ENCODE measurements at places on chromosomes 5 and 9.
A peak's percentile ranks its signal among the peaks of the same experiment; 100 is the strongest.

GRCh38 chr9:86721226-86721781, 226.0 kb downstream of the GAS1 start:
- DNase-seq, result peak; percentile 86

GRCh38 chr9:123268465-123269259, at the start of gene STRBP:
Gene STRBP, minus strand, starts transcription at chr9:123268586. Its CDS starts 84,452 bp downstream, at chr9:123184134.
- peak; percentile 52 for DNase-seq

DNA sequence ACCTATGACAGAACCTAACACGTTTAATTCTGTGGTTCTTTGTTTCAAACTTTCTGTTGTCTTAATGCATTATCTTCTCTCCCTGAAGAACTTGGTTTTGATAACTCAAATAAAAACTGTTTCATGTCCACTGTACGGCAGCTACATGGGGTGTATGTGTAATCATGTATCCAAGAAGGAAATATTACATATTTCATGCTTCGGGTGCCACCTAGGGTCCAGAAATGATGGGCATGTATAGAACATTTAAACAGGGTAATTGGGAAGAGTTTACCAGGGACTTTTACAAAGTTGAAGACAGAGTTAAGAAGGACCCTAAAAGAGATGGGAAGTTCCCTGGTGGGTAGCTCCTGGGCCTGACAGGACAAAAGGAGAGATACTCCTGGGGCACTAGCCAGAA, 291.3 kb downstream of the FBXL7 start:
- peak; percentile 26 for DNase-seq

- DNase-seq, result no peak
These were observed 49.6 kb upstream of the CCNG1 start for GRCh38 chr5:163387589-163388343.

DNA sequence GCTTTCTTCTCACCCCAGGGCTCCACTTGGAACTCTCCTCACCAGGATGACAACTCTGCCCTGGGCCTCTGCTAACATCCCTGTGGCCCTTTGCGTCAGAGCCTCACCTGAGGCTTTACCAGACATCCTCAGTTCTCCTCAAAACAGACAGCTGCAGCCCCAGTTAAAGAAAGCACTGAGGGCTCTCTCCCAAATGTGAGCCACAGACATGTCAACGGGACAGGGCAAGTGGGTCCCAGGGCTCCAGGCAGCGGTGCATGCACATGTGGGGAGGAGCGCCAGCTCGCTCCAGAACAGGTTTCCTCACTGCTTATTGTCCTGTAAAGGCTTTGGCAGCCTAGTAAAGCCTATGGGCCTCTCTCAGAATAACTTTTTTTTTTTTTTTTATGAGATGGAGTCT, 37.3 kb downstream of the IPPK start:
- DNase-seq, result no peak

DNA sequence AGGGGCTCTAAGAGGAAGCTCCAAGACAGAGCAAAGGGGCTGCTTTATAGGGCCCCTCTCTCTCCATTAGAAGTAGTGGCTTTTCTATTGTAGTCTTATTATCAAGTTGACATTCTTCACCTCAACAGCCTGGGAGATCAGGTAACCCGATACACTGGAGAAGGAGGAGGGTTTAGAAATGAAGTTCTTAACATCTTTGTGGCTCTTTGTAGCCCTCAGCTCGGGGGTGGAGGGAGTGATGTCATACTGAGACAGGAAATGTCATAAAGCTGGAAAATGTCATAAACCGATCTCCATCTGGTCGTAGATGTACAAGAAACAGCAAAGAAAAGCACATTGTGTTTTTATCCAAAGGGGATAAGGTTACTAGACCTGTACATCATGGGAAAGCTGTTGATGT, 17.9 kb downstream of the PDZD2 start:
- no peak for DNase-seq

GRCh38 chr5:132238169-132238744, 10.6 kb upstream of the P4HA2 start:
- peak; percentile 66 for DNase-seq

- DNase-seq, result no peak
These were observed 24.6 kb upstream of the GALNT10 start for GRCh38 chr5:154165886-154166285.

GRCh38 chr9:111597852-111598732, 1.4 kb downstream of the PTGR1 start:
- peak; percentile 65 for DNase-seq

- no peak for DNase-seq
These were observed 14.6 kb upstream of the ZNF608 start for GRCh38 chr5:124761010-124761409.

DNA sequence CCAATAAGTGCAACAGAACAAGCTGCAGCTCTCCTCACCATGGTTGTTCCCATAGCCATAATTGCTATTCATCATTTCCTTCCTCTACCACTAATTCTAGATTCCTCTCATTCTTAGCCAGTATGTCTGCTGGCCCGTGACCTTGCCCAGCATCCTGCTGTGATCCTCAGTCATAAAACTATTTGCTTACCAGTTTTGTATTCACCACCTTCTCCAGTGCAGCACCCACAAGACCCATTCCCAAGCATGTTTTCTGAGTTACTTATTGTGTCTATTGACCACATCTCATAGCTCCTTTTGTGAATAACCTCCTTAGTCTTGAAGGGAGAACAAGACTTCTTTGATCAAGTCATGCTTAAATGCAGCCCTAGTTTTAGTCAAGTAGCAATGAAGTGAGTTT, 488.0 kb upstream of the CTNND2 start:
- DNase-seq, result no peak

DNA sequence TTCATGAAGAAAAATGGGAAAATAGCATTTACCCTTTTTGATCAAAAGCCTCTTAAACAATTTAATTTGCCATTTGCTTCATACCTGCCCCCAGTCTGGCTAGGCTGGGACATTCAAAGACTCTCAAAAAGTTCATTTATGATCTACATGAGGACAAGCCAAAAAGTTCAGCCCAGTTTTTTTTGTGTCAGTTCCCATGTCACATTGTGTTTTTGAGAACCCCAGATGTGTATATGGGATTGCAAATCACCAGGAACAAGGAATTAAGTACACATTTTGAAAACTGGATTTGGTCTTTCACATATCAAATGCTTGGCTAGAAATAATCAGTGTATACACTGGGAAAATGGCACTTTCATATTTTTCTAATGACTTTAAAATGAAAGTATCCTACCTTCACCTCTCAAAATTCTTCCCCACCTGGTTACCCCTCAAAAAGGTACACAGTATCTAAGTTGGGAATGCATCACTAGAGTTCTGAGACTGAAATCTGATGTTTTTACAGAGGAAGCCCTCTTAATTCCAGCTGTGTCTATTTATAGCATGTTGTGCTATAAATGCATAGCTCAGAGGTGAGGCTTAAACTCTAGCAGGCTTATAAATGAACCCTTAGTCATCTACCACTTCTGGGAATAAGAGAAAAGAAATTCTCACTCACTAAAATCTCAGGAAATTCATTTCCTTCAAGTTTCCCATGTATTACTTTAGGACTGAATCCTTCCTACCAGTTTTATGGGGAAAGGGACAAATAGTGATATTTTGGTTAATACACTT, 9.3 kb downstream of the STOM start:
- peak; percentile 88 for DNase-seq

DNA sequence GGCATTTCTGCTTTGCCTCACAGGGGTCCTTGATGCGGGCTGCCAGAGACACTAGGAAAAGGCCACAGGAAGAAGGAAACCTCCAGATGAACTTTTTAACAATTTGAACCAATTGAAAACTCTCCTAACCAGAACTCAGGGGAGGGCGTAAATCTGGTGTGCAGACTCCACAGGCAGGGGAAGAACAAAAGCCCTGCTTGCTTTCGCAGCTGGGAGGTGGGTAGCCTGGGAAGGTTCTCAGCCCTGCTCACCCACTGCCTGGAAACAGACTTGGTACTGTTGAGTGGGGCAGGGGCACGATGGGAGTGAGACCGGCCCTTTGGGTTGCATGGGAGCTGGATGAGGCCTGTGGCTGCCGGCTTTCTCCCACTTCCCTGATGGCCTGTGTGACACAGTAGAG, 237.8 kb upstream of the TLE4 start:
- no peak for DNase-seq

GRCh38 chr9:2798423-2798822, 45.5 kb downstream of the PUM3 start:
- DNase-seq, result peak; percentile 53

- no peak for DNase-seq
These were observed 174.7 kb upstream of the PTGER4 start for GRCh38 chr5:40505031-40505430.

- peak; percentile 75 for DNase-seq
These were observed 13.2 kb downstream of the DIPK1B start for GRCh38 chr9:136725612-136726011.

DNA sequence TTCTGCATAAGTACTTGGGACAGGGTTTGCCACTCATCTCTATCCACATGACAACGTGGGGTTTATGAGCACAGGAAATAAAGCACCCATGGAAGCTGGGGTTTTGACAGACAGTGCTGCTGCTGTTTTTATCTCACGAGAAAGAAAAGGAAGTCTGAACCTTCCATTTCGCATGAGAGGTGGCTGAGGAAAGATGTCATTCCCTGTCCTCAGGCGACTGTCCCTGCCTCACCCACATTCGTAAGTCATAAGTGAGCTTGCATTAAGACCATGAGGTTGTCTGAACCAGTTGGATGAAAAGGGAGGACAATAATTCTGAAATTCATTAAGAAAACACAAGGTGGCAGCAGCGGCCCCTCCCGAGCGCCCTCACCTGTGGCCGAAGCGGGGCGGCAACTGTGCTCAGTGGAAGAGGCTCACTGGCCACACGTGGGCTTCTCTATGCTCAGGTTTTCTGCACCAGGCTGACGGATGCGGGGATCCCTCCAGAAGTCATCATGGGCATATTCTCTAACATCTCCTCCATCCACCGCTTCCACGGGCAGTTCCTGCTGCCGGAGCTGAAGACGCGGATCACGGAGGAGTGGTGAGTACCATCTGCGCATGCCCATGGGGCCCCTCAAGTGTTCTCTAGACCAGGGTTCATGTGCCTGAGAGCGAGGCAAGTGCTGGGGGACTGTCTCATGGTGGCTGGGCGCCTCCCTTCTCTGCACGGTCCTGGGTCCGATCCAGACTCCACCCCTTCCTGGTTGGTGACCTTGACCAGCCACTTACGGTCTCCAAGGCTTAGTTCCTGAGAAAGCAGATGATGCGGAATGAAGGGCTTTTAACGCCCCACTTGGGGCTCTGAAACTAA, 54.7 kb upstream of the SUSD3 start:
- peak; percentile 48 for DNase-seq

- no peak for DNase-seq
These were observed 111.3 kb downstream of the TMEM174 start for GRCh38 chr5:73284220-73284795.

- peak; percentile 72 for DNase-seq
These were observed 156.0 kb upstream of the CDKN2B start for GRCh38 chr9:22165144-22165543.

DNA sequence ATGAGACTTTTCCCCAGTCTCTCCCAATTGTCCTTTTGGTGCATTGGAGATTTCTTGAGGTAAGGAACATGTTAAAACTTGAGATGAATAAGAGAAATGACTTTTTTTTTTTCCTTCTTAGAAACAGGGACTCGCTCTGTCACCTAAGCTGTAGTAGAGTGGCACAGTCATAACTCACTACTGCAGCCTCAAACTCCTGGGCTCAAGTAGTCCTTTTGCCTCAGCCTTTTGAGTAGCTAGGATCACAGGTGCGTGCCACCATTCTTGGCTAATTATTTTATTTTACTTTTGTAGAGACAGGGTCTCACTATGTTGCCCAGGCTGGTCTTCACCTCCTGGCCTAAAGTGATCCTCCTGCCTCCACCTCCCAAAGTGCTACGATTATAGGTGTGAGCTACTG, 25.9 kb downstream of the CDC42SE2 start:
- no peak for DNase-seq

- peak; percentile 50 for DNase-seq
These were observed 44.5 kb downstream of the IPO11 start for GRCh38 chr5:62457071-62457470.

GRCh38 chr5:176995896-176996767, 10.4 kb downstream of the UIMC1 start:
- DNase-seq, result peak; percentile 89

GRCh38 chr9:1454211-1454610, 404.1 kb downstream of the DMRT2 start:
- DNase-seq, result no peak

DNA sequence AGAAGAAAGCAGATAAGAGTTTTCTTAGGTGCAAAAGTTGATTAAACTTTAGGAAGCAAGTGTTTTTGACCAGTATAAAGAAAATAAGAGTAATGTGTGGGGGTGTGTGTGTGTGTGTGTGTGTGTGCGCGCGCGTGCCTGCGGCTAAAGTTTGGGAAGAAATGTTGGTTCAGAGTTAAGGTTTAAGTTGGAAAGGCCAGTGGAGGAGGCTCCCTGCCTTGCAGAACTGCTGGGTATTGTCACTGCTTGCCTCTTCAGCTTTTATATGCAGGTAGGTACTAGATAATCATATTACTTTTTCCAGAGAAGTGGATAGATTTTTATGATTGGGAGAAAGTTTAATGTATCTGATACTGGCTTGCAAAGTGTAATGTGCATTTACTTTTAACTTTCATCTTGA, 2.0 kb downstream of the PIK3R1 start:
- peak; percentile 24 for DNase-seq

DNA sequence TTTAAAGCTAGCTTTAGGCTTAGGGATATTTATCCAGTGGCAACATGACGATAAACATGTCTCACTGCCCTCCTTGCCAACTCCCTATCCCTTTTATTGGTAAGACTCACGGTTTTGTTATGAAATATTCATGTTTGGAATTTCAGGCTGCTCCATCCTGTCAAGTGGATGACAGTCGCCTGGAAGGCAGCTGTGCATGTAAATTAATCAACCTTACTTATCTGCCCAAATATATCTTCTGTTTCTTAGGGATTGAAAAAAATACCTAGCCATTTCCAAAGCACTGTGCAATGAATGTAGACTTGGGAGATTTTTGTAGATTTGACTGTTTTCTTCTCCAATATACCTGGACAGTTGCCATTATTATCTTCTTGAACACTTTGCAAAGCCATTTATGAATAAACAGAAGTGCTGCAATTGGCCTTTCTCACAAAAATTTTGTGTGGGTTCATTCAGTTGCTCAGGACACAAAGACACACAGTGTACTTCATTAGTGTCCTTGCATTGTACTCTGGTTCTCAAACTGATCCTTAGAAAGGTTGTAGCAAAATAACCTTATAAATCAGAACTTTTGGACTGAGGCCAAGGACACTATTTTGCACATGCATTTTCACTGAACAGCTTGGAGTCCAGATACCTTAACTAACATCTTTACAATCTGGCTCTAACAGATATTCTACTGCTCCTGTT, 889.4 kb upstream of the SEMA6A start:
- DNase-seq, result no peak

- DNase-seq, result no peak
These were observed 3.3 kb downstream of the ADRB2 start for GRCh38 chr5:148829734-148830133.

- no peak for DNase-seq
These were observed 24.1 kb downstream of the PCDH1 start for GRCh38 chr5:141853895-141854626.

Measured in fibroblast of mammary gland (primary cell).